Fibroblast of skin of right quadriceps (primary cell): ENCODE measurements at places on chromosomes 7 and 10.

GRCh38 chr10:84308481-84309304 lies 19.7 kb upstream of the CCSER2 start:
- DNase-seq: peak; percentile 45

- DNase-seq: no peak
Measured at GRCh38 chr7:15131661-15132060, 229.1 kb upstream of the DGKB start.

DNA sequence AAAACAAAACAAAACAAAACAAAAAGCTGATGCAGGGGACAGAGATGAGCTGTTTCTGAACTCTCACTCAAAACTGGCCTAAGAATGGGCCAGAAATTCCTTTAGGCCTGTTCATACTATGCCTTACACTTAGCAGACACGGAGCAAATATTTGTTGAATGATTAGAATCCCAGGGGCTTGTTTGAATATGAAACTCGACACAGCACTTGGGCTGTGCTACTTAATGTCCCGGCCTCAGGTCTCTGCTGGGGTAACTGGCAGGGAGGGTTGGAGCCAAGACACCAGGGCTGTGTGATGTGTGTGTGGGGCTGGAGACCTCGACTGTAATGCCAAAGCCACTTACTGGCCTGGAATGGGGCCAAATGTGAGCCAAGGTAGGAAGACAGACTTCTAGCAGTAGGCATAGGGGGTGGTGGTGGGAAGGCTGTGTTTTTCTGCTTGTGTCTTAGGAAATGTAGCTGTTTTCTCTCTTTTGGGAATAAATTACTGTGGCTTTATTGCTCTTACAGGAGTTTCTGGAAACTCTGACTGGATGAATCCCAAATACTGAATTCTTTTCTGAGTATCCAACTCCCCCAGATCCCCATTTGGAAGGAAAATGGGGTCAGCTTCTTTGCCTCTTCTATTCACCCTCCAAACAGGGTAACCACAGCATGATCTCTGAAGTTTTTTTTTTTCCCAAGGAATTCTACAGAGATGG lies 66.7 kb downstream of the EMX2 start:
- DNase-seq: peak; percentile 97

GRCh38 chr10:55966101-55966500 lies 395.0 kb downstream of the ZWINT start:
- peak; percentile 14 for DNase-seq

DNA sequence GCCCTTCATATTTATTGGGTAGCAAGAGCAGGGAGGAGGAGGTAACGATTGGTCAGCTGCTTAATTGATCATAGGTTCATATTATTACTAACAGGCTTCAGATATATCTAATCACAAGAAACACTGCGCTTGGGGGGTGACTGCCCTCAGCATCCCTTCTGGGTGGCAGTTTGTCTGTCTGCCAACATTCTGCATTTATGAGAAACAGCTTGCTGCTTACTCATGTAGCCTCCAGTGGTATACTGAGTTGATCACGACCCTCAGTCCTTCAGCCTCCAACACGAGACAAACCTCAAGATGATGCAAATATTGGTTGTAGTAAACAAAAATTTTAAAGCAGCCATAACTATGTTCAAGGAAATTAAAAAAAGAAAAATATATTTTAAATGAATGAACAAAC lies 657.8 kb upstream of the PHF14 start:
- DNase-seq: no peak

GRCh38 chr7:34108165-34108564 lies 202.8 kb downstream of the BMPER start:
- peak; percentile 19 for DNase-seq

DNA sequence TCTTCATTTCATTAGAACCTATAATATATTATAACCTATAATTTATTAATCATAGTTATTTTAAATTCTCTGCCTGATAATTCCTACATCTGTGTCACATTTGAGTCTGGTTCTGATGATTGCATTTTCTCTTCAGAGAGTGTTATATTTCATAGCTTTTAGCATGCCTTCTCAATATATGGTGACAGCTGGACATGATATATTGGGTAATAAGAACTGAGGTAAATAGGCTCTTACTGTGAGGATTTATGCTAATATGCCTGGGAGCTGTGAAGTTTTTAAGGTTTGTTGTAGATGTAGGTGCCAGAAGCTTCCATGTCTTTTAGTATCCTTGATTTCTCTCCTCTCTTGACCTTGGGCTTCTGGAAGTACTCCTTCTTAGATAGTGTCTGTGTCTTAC lies 325.9 kb upstream of the SEMA3D start:
- peak; percentile 73 for DNase-seq

GRCh38 chr7:7639847-7640220 lies 718 bp upstream of the UMAD1 start:
- peak; percentile 14 for DNase-seq

DNA sequence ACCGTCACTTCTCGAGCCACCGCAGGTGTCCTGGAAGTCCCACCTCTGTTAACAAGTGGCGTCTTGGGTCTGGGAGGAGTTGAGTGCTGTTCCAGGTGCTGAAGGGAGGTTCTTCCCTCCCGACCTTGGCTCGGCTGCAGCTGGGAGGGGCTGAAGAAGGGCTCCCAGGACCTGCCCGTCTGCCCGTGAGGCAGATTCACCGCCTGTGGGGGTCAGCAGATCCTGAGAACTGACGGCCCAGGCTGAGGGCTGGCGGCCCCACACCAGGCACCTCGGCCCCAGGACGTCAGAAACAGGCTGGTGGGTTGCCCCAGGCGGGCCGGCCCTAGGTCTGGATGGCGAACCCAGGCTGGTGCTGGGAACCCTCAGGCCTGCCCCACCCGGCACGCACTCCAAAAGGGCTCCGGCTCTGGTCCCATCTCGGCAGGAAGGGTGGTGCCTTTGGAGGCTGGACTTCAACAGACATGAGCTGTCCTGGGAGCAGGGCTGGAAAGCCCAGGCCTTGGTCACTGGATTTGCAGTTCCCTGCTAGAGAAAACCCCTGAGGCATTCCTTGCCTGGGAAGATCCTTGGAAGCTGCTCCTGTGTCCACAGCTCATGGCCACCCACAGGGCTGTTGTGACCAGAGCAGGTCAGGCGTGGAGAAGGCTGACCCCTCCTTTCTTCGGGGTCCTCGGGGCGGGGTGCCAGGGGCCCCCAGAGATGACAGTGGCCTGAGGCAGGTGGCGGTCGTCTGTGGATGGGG lies 42.6 kb upstream of the CFAP46 start:
- no peak for DNase-seq

- DNase-seq: no peak
Measured at GRCh38 chr7:142815134-142815533, 39.7 kb upstream of the EPHB6 start.

GRCh38 chr7:41170466-41170865 lies 532.4 kb downstream of the INHBA start:
- peak; percentile 56 for DNase-seq

- no peak for DNase-seq
Measured at GRCh38 chr7:88933285-88933684, 137.7 kb upstream of the TEX47 start.

DNA sequence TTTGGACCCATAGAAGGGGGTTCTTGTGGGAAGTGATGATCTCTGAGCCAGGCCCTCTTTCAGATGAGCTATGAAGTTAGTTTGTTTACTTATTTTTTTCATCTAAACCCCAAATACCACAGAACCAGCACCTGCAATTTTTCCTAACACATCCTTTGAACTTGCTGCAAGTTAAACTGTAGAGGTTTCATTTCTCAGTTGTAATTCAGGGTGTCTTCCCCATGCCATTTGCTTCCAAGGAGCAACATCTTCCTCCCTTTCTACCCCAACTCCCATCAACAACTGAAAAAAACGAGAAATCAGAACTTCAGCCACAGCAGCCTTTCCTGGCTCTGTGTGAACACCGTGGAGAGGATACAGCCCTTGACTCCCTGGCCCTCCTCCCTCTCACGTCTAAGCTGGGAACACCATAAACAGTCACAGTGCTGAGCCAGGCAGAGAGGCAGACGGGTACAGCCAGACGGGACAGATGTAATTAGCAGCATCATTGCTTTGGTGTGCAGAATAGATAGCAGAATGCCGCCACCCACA lies 63.6 kb downstream of the RGS10 start:
- no peak for DNase-seq
